ENCODE measurements at places on chromosomes 1 and 21. TPM values are rescaled to one million over a fixed set of nuclear protein-coding genes. Genes with fewer than 3 reads are reported as not detected.

The HSPA6 gene
- 13.0 TPM for total RNA-seq

The ERICH3 gene
- total RNA-seq = 8.1 TPM

The CFHR3 gene
- total RNA-seq = 0.24 TPM

The FRRS1 gene
- total RNA-seq = 9.1 TPM

GRCh38 chr21:19340954-19341353 is 937.4 kb upstream of the TMPRSS15 start:
- H3K27me3 ChIP-seq = no peaks in the 10 kb centered on the region
- no peaks in the 10 kb centered on the region for H3K36me3 ChIP-seq
- DNase-seq = no peak
- H3K4me1 ChIP-seq = no peaks in the 10 kb centered on the region

DNA sequence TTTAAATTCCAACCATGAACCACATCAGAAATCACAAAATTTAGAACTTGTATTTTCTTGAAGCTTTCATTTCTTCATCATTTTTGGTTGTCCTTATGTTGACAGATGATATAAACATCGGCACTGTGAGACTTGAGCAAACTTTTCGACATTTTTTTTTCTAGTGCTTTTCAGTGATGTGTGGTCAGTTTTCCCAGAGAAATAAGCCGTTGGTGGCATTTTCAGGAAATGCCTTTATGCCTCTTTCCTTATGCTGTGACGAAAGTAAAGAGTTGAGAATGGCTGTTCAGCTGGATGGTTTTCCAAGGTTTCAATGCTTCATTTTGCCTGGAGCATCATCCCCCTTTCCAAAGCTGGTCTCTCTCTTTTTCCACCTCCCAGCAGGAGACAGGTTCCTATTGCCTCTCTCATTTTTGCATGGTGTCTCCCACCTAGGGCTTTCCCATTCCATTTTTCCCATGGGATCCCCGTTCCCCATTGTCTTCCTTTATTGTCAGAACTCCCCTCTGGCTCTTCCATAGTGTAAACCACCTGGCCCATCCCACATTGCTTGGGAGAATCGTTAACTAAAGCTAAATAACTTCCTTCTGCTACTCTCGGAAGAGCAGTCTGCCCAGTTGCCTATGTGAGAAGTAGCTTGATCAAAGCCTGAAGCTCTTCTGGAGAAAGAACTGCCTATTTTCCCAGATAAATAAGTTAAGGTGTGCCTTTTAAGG is 61.4 kb upstream of the DYNLT5 start:
- H3K27ac ChIP-seq = no peak overlapping the region
- DNase-seq = no peak
- H3K4me1 ChIP-seq = no peaks in the 10 kb centered on the region
- H3K36me3 ChIP-seq = no peaks in the 10 kb centered on the region

- H3K27ac ChIP-seq = peak overlapping the region; percentile 26
- no peaks in the 10 kb centered on the region for H3K27me3 ChIP-seq
- H3K4me1 ChIP-seq = peaks cover 26% of the 10 kb centered on the region
- H3K36me3 ChIP-seq = no peaks in the 10 kb centered on the region
- H3K4me3 ChIP-seq = no peak overlapping the region
These were observed 153.1 kb downstream of the PSMG1 start for GRCh38 chr21:39029900-39030884.

GRCh38 chr1:47995306-47996050 is 1.7 kb downstream of the TRABD2B start:
- H3K36me3 ChIP-seq = no peaks in the 10 kb centered on the region
- H3K27me3 ChIP-seq = peaks cover 35% of the 10 kb centered on the region
- H3K4me1 ChIP-seq = no peaks in the 10 kb centered on the region
- no peak overlapping the region for H3K27ac ChIP-seq
- no peak overlapping the region for H3K4me3 ChIP-seq

DNA sequence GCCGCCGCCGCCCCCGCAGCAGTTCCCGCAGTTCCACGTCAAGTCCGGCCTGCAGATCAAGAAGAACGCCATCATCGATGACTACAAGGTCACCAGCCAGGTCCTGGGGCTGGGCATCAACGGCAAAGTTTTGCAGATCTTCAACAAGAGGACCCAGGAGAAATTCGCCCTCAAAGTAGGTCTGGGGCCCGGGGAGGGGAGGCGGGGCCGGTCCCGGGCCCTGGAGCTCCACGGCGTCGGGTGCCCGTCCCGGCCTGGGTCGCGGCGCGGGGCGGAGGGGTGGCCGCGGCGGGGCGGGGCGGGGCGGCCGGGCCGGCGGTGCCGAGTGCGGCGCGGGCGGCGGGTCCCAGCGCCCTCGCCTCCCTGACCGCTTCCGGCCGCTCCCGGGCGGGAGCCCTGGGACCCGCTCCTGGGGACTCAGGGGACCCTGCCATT is 646 bp downstream of the MAPKAPK2 start:
- H3K4me3 ChIP-seq = peak overlapping the region; percentile 91
- no peaks in the 10 kb centered on the region for H3K27me3 ChIP-seq
- H3K4me1 ChIP-seq = peaks cover 47% of the 10 kb centered on the region
- H3K36me3 ChIP-seq = no peaks in the 10 kb centered on the region

DNA sequence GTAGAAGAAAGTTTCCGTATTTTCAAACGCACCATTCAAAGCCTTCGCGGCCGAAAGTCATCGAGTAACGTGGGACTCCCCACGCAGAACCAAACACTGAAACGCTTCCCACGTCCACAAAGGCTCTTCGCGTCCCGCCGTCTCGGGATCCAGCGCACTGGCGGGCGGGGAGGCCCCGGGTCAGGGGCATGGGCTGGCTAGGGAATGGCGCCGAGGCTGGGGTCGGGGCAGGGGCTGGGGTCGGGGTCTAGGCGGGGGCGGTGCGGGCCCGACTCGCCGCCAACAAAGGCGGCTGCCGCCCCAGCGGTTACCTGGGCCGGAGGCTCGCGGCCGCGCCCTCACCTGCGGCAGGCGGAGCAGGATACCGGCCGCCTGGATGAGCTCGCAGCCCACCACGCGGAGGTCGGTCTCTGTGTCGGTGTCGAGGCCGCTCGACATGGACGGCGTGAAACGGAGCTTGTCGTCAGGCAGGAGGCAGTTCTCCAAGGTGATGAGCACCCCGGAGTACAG is 403 bp downstream of the CCNL2 start:
- peak; percentile 63 for DNase-seq
- no peaks in the 10 kb centered on the region for H3K27me3 ChIP-seq
- peaks cover 28% of the 10 kb centered on the region for H3K4me1 ChIP-seq
- peak overlapping the region; percentile 93 for H3K4me3 ChIP-seq

Measured in lower lobe of right lung (tissue), 2 donors.